Renal cortical epithelial cell (primary cell): ENCODE measurements at places on chromosomes 2 and 18.

- DNase-seq = peak; percentile 30
Measured at GRCh38 chr18:35938562-35938961, 33.9 kb upstream of the RMP24 start.

DNA sequence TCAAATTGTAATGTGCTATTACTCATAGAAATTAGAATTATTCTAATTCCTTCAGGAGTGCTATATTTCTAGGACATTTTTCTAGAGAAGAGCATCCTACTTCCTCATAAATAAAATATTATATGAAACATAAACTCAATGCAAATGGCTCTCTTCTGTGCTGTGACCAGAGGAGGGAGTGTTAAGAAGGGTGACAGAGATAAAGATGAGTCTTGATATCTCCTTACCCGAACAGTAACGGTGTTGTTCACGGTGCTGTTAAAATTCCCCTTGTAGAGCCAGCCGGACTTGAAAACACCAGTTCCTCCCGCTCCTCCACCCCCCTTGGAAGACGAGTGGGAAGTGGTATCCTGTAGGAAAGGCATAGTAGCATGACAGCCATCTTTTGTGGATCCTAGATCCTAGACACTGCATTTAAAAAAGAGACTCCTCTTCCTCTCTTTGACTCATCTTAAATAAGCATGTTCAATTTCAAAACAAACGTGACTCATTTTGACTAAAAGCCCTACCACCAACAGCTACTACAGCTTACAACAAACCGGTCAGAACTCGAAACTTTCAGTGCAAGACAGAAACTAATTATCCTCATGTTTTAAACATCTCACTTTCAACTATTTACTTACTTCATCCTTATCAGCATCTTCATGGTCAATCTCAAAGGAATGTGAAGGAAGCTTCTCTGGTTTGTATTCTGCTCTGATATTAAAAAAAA lies 156.3 kb downstream of the DOCK10 start:
- DNase-seq = peak; percentile 91

DNA sequence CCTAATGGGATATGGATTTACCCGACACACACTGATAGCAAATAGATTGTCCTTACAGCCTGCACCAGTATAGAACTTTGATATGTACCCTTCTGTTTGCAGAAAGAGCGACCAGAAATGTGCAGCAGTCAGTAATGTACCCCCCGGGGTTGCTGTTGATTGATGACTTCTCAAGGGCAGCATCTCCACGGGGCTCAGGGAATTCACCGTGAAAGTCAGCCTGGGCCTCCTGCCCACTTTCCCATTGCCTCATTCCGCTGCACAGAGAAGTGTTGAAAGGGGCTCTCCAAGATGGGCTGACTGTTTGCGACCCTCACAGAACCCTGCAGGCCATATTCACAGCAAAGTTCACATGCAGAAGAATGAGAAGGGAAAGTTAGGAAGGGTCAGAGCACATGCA lies 241.3 kb downstream of the PRKCE start:
- peak; percentile 27 for DNase-seq

DNA sequence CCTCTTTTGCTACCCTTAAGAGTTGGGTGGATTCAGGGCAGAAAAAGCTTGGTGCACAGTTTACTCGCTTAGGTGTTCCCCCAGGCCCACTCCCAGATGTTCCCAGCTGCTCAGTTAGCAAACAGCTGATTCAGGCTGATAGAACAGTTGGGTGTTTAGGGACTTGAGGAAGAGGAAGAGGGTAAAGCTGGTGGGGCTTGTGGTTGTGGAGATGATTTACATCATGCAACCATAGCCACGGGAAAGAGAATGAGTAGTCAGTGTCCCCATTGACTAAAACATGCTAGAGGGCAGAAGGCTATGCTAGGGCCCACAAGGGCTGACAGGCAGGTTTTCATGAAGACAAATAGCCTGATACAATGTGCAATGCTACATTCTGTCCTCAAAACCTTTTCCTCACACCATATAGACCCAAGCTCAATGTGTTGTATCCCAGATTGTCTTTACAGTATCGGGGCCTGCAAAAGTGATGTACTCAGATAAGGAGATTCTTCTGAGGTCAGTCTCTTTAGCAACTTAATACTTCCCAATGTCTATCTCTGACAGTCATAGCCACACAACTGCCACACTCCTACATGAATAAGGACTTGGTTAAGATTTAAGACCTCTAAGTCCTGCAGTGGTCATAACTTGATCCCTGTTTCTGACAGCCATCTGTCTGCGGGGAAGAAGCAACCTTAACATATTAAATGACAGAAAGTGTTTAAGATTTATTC lies 15.6 kb downstream of the COLEC12 start:
- no peak for DNase-seq

- DNase-seq = no peak
Measured at GRCh38 chr18:44788334-44788733, 107.6 kb downstream of the SETBP1 start.

GRCh38 chr2:44184106-44184505 lies 15.4 kb downstream of the PPM1B start:
- DNase-seq = peak; percentile 15

GRCh38 chr2:84731185-84731584 lies 149.7 kb downstream of the TRABD2A start:
- no peak for DNase-seq

- peak; percentile 64 for DNase-seq
Measured at GRCh38 chr18:2547477-2548087, 23.7 kb downstream of the METTL4 start.

- no peak for DNase-seq
Measured at GRCh38 chr18:28846958-28847357, 670.0 kb upstream of the CDH2 start.

DNA sequence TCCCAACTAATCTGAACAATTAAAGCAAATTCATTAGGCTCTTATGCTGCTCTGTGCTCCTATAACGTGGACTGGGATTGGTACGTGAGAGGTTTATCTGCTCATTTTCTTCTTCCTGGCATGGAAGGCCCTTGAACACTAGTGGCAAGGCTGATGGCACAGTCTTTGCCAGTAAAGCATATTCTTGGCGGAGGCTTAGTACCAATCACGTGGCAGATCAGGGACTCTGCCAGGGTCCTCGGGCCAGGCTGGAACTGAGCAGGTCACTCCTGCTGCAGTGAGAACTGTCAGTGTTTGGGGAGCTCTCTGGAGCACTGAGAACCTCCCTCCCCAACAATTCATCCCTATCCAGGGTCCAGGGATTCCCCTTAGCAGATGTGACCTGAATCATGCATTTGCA lies 3.7 kb upstream of the ALPK2 start:
- DNase-seq = no peak

- no peak for DNase-seq
Measured at GRCh38 chr18:41266616-41267015, 688.4 kb upstream of the PIK3C3 start.

- no peak for DNase-seq
Measured at GRCh38 chr2:226488034-226488433, 311.6 kb downstream of the IRS1 start.

DNA sequence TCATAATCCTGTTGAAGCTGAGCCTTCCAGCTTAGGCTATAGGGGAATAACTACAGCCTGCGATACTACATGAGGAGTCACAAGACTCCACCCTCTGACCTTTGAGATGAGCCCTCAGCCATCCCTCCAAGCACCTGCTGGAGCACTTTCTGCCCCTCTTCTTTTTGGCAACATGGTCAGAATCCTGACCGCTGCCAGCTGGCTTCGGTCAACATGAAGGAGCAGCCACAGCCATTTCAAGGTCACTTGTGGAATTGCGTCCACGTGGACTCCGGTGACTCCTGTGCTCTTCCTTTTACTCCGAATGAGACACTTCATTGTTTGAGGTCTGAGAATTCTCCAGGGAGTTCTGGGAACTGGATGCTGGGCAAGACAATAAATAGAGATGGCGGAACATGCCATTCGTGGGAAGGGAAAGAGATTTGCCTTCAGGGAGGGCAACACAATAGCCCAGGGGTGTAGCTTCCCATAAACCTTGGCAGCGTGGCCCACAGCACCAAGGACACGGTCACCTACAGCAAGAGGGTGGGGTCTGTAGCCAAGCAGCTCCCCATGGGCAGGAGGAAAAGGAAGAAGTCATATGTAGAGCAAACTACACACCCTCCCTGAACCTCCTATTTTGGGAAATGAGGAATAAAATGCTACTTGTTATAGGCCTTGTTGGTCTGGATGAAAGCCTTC lies 73.3 kb upstream of the PPP1CB start:
- no peak for DNase-seq

DNA sequence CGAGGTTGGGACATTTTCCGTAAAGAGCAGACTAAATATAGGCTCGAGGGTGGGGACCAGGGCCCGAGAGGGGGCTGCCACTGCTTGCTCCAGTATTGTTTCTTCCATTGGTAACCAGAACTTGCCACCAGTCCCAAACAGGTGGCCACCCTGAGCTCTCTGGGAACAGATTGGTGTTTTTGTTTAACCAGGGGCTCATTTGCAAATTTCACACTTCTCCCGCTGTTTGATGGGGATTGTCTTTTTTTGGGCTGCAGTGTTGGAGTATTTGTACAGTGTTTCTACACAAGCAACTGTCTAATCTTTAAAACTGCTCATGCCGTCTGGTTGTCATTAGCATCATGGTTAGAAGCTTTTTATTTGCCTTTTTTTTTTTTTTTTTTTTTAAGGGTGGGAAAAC lies 8.5 kb downstream of the AGAP1 start:
- DNase-seq = no peak

GRCh38 chr2:96580771-96581170 lies 44.2 kb downstream of the ARID5A start:
- DNase-seq = peak; percentile 29

DNA sequence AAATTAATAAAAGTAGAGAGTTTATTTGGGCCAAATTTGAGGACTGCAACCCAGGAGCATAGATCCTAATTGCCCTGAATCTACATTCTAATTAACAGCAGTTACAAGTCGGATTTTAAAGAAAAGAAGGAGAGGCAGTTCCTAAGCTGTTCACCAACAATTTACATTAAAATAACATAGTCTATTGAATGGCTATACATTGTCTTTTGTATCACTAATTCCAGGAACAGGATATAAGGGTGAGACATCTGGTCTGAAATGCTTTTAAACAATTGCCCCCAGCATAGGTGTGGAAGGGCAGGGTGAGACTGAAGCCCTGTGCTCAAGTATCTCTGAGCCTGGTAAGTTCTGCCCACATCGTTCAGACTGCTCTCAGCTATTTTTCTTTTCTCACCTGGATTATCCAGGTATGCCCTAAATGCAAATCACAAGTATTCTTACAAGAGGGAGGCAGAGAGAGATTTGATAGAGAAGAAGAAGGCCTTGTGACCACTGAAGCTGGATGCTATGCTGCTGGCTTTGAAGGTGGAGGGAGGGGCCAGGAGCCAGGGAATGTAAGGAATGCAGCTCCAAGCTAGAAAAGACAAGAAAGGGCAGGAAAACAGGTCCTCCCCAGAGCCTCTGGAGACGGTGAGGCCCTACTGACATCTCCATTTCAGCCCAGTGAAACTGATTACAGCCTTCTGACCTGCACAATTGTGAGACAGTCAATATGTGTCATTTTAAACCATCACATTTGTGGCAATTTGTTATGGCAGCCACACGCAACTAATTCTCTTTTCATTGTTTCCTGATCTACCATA lies 189.4 kb upstream of the ARL4C start:
- peak; percentile 82 for DNase-seq

GRCh38 chr2:45980161-45980865 lies 316.9 kb upstream of the EPAS1 start:
- DNase-seq = no peak

DNA sequence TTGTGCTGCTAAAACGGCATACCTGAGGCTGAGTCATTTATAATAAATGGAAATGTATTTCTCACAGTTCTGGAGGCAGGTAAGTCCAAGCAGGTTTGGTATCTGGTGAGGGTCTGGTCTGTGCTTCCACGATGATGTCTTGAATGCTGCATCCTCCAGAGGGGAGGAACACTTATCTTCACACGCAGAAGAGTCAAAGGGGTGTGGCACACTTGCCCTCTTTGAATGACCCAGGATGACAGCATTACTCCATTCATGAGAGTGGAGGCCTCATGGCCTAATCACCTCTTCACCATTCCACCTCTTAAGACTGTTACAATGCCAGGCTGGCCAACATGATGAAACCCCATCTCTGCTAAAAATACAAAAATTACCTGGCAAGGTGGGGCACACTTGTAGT lies 61.0 kb downstream of the NCAPH start:
- no peak for DNase-seq

DNA sequence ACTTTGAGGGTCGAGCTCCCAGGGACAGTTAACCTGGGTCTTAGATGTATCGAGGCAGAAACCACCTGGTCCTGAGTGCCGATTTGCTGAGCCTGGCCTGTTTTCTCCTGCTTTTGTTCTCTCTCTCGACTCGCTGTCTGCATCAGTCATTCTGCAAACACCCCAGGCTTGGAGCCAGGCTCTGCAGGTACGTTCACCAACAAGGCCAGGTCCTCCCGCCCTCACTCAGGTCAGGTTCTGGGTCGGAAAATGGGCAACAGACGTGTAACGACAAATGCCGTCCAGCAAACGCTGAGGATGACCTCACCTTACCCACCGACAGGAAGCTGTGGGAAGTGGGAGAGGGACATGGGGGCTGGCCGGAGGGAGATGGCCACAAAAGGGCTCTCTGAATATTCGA lies 57.7 kb upstream of the PXDN start:
- DNase-seq = no peak

DNA sequence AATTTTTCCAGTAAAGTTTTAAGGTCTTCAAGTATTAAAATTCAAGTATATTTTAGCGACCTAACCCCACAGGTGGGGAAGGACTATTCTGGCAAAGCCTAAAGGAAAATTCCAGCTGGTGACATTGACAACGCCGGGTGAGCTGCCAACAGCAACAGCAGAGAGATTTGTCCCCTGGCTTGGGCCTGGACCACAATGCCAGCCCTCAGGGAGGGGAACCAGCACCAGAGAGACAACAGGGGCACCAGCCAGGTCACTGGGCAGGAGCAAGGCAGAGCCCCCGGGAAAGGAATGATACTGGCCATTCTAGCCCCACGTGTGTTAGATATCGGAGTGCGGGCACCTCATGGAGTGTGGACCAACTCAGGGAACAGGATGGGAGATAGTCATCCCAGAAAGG lies 95.7 kb downstream of the ARMC9 start:
- no peak for DNase-seq

DNA sequence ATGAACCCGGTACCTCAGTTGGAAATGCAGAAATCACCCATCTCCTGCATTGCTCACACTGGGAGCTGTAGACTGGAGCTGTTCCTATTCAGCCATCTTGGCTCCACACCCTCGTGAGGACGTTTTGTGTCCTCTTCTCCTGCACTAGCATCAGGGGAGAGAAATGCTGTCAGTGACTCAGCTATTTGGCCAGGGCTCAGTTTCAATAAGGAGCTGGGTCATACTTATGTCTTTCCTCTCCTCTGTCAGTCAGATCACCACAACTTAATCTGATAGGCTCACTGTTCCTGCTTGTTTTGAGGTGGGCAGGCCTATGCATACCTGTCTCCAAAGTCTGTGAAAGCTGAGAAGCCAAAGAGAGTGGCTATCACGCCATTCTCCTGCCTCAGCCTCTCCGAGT lies 921.2 kb downstream of the DCC start:
- no peak for DNase-seq

DNA sequence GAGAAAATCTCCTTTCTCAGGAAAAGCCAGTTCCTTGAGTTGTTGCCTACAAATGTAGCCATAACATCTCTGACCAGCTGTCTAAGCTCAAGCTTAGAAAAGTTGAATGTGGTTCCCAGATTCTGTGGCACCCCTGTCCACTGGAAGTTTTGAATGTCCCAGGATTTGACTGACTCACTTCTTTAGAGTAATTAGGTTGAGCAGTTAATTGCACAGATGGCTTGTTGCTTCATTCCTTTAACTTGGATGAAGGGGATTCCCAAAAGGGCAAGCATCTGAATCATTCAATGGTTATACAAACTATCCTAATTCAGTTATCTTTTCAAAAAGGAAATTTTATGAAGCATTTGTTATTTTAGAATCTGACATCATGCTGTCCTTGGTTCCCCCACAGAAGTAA lies 374.7 kb downstream of the LNPK start:
- no peak for DNase-seq
